ENCODE measurements at places on chromosomes 2 and 18. TPM values are rescaled to one million over a fixed set of nuclear protein-coding genes. Genes with fewer than 3 reads are reported as not detected.
A peak's percentile ranks its signal among the peaks of the same experiment; 100 is the strongest.

- no peak for DNase-seq
Observed at GRCh38 chr2:192953116-192953515, 758.4 kb upstream of the TMEFF2 start.

GRCh38 chr2:38791744-38792143 lies 13.7 kb downstream of the GEMIN6 start:
- DNase-seq = no peak

- no peak for DNase-seq
Observed at GRCh38 chr18:32763293-32763692, 9.5 kb downstream of the KLHL14 start.

- peak; percentile 50 for DNase-seq
Observed at GRCh38 chr18:35581898-35582641, 530 bp downstream of the GALNT1 start.

DNA sequence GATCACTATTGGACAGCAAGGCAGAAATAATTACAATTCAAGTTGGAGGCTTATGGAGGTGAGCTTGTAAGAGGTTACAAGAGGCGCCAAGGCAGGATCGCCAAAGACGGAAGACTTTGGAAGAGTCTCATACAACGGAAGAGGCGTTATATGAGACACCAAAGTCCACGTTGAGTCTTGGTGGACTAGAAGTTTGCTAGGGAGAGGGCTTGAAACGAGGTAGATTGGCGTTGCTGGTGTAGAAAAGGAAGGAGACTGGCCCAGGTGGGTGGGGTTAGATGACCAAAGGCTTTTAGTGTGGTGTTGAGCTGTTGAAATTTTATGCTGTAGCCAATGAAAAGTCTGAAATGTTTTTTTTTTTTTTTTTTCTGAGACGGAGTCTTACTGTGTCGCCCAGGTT lies 1.4 kb downstream of the MSH2 start:
- no peak for DNase-seq

- no peak for DNase-seq
Observed at GRCh38 chr2:73337828-73338227, 44.5 kb upstream of the EGR4 start.

- no peak for DNase-seq
Observed at GRCh38 chr2:224325941-224326340, 76.0 kb downstream of the FAM124B start.

- DNase-seq = no peak
Observed at GRCh38 chr2:28470759-28471158, 25.1 kb upstream of the PLB1 start.

DNA sequence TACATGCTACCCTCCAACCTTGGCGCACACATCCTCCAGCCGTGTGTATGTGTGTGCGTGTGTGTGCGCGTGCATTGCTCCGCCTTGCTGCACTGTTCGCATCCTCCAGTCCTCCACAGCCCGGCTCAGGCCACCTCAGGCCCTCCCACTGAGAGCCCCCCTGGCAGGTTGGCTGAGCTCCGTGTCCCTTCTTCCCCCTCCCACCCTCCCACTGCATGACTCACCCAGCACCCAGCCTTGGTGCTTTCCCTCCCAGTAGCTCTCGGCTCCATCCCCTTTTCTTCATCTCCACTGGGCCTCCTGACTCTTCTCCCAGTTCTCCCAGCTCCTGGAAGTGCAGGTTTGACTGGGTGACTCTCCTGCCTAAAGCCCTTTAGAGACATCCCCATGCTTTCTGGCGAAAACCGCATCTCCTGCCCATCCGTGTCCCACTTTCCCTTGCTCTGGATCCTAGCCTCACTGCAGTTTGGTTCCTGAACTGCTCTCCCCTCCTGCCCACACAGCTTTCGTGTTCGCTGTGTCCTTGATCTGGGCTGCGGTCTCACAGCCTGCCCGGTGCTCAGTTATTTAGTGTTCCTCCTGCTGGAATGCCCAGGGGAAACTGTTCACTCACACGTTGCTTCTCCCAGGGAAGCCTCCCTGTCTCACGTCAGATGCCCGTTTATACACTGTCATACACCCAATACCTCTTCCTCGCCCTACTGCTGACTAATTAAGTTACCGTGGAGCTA lies 4.9 kb downstream of the TMEM177 start:
- no peak for DNase-seq

DNA sequence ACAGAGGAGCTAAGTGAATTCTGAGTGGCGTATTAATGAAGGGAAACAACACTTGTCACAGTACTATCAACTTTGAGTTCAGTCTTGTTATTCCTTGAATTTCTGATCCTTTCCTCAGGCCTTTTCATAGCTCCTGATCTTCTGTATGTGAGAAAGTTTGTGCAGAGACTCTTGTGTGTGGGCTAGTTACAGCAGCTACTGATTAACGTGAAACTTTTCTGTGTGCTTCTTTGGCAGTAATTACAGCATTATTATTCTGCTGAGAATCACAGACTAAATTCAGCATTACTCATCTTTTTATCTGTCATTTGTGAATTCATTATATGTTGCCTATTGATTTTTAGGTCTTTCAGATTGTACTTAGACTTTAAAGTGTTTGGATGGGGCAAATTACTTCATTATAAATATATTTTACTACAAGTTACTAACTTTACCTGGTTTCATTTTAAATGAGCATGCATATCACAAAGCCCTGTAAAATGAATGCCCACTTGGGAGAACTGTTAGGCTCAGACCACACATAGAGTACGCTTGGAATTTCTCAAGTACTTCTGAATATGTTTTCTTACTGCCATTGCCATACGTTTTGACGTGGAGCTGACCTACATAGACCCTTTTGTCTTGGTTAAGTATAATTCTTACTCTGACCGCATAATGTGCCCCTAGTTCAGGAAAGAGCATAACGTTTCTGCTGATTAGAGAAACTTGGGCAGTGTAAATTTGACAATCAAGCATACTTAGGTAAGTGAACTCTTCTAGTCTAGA lies 36.2 kb downstream of the CREB1 start:
- no peak for DNase-seq

- no peak for DNase-seq
Observed at GRCh38 chr18:25187521-25188192, 164.3 kb downstream of the ZNF521 start.

DNA sequence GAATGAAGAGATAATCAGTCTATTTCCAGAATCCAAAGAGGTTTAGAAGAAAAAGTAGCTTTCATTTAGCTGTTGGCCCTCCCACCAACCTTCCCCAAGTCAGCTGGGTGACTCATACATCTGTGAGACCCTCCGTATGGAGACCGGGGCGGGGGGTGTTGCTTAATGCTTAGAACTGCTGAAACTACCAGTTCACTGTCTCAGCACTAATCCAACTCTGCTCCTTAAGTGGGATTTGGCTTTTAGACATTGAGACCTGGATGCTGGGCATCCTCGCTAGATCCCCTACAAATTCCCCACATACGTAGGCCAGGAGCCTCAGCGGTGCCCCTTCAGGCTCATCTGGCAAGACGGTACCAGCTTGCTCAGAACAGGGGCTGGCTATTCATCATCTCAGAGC lies at the start of gene SAG:
SAG (plus strand) TSS at position 252 of the 400 bp plus-strand sequence. CDS start 1,374 bp downstream, outside the sequence.
- DNase-seq = no peak

GRCh38 chr2:162433491-162433890 lies 89.6 kb downstream of the GCA start:
- no peak for DNase-seq

GRCh38 chr2:111716905-111717775 lies 166.9 kb downstream of the ANAPC1 start:
- no peak for DNase-seq

- no peak for DNase-seq
Observed at GRCh38 chr2:212114489-212114888, 424.1 kb downstream of the ERBB4 start.

DNA sequence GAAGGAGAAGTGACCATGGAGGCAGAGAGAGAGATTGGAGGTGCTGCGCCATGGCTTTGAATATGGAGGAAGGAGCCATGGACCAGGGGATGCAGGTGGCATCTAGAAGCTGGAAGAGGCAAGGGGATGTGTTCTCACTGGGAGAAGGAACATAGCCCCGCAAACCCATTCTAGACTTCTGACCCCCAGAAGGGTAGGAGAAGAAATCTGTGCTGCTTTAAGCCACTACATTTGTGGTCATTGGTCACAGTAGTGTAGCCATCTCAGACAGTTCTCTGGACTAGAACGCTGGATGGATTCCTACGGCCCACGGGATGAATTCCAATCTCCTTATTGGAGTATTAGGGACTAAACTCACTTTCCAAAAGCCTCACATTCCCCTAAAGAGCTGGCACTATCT lies 67.8 kb downstream of the PTGR3 start:
- no peak for DNase-seq

DNA sequence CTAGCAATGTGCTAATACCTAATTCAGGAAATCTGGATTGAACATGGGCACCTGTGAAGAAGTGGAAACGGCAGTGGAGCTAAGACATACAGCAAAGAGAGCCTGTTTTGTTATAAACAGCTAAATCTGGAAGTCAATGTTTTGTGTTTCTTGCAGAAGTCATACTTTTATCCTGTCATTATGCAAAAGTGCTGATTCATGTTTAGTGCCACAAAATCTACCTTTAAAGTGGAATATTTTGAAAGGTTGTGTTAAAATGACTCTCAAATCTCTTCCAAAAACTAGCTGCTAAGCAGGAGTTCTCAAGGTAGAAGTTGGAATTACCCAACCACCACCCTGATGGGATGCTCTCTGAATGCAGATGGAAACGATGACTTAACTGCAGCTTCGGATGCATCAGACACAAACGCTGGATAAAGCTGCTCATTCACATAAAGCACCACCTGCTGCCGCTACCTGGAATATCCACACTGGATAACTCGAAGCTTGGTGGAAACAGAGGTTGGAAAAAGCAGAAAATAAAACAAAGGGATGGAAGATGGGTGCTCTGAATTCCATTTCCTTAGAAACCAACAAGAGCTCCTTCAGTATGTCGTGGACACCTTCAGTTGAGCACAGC lies 132.6 kb upstream of the ZNF236 start:
- DNase-seq = no peak

DNA sequence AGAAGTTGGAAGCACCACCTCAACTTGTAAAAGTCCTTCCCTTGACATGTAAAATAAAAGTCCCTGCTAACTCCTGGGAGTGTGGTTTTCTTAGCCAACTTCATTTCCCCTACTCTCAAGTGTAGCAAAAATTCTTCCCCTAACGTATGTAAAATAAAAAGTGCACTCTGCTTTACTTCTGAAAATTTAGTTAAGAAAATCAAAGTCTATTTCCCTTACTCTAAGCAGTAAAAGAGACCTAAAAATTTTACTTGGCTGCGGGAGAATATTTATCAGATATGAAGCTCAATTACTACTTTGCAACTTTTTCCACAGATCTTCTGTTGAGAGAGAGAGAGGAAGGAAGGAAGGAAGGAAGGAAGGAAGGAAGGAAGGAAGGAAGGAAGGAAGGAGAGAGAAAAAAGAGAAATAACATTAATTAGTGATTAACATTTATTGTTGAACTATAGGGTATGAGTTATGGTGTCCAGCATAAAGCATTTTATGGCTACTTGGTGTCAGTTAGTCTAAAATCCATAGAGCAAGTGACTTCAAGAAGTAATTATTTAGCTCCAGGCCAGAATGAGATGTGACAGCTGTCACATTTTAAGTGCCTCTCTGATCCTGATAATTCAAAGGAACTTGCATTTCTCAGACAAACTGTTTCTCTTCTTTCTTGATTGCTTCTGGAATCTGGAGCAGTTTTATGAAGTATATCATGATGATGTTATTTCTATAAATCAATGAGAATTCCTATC lies 210.3 kb downstream of the TMX3 start:
- no peak for DNase-seq

DNA sequence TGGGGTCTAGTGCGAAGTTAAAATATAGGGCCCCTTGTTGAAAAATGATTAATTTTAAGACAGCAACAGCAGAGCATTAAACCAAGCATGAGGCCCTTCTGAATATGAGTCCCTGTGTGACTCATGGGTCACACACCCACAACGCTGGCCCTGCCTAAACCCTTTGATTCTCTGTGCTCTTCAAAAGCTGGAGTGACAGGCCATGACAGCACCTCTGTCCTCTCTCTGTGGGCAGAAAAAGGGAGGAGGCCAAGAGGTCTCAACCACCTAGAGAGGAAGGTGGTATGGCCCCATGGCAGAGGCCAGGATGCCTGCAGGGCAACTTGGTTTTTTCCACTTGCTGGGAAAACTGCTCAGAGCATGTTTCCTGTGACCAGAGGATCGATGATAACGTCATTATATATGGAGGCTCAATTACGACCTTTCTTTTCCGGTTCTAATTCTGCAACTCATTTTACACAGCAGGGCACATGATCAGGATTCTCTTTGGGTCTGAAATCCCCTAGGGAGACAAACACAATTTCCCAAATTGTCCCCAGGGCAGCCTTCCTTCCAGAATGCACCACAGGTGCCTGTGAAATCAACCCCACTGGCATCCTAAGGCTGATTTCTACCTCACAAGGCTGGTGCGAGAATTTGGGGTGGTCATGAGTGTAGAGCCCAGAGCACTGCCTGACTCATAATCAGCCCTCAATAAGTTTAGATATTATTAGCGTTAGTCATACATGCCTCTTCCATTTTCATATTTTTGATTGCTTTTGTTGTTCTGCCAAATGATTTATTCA lies 102.0 kb upstream of the PPP1CB start:
- DNase-seq = no peak

DNA sequence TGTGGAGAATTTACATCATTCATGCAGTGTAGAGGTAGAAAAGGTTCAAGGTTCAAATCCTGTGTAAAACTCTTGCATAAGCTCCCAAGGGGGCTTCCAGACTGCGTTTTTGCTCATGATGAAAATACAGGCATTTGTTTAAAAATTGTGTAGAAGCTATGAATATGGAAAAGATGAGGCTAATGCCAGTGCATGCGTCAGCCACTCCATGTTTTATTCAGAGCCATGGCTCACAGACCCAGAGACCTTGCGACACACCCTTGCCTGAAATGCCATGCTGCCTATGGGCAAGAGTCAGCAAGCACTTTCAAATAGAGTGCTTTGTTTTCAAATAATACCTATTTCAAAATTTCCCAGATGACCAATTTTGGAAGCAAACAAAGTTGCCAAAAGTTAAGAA lies 262.3 kb downstream of the TRIB2 start:
- DNase-seq = no peak

GRCh38 chr2:203916756-203917155 lies 19.8 kb upstream of the ICOS start:
- no peak for DNase-seq

- no peak for DNase-seq
Observed at GRCh38 chr18:63783394-63783793, 8.2 kb downstream of the SERPINB7 start.

GRCh38 chr2:229170171-229170570 lies 100.9 kb downstream of the PID1 start:
- no peak for DNase-seq

- no peak for DNase-seq
Observed at GRCh38 chr2:98442488-98442887, 2.2 kb upstream of the INPP4A start.

- DNase-seq = no peak
Observed at GRCh38 chr18:68734308-68734707, 19.4 kb upstream of the TMX3 start.

Gene UGT1A6
- total RNA-seq = 181 TPM

Gene ZSWIM2
- not detected for total RNA-seq

Gene TSPYL6
- not detected for total RNA-seq

Gene ERICH2
- 1.5 TPM for total RNA-seq

Gene TCF23
- 0.10 TPM for total RNA-seq

Gene PSMA8
- total RNA-seq = not detected

Gene LAPTM4A
- 120 TPM for total RNA-seq

Gene TNS1
- 102 TPM for total RNA-seq

Gene CSRNP3
- 2.6 TPM for total RNA-seq

Gene ICOS
- 0.18 TPM for total RNA-seq

Gene SERPINB4
- total RNA-seq = not detected

Measured in left lobe of liver (tissue), 2 donors.